NCI-H2171 (cell line): ENCODE measurements at places on chromosomes 4 and X.

- no peak for DNase-seq
These were observed 134.0 kb downstream of the MID1 start for GRCh38 chrX:10486373-10486772.

GRCh38 chr4:100421361-100421978, 96.4 kb downstream of the EMCN start:
- peak; percentile 2 for DNase-seq

- DNase-seq = no peak
These were observed 104.1 kb upstream of the DDIT4L start for GRCh38 chr4:100294356-100294755.

- DNase-seq = no peak
These were observed 33.7 kb downstream of the STK32B start for GRCh38 chr4:5084911-5085475.

DNA sequence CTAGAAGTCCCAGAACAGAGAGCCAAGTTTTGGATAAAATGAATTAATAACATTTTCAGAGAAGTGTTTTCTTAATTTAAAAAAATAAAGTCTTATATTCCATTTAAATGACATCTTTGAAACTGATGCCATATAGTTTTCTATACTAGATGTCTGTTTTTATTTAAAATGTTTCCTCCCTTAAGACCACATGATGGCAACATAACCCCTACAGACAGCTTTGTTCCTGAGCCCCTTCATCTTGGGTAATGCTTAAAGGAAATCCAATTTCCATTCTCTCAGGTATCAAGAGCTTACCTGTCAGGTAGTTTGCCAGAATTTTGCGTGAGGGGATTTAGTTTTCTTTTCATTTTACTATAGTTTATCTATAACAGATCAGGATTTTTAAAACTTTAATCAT, 181.4 kb upstream of the UGT8 start:
- peak; percentile 22 for DNase-seq

- DNase-seq = no peak
These were observed 114.0 kb upstream of the LNX1 start for GRCh38 chr4:53705151-53705764.

- no peak for DNase-seq
These were observed 89.8 kb downstream of the EMCN start for GRCh38 chr4:100428051-100428450.

DNA sequence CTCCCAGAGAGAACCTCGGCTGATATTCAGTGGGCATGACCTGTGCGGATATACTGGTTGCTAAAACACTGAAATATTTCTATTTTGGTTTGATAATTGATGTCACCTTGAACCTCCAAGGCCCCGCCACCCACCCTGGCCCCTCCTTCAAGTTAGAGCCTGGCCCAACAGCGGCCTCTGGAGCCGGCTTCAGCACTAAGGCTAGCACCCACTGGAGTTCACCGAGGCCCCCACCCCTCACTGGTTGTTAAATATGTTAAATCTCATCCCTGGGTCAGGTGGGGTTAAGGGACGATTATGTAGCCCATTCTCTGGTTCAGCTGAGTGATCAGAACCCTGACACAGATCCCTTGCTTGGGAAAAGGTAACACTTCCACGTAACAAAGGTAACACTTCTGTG, 24.3 kb downstream of the SEL1L3 start:
- no peak for DNase-seq

- DNase-seq = no peak
These were observed 63.1 kb downstream of the SLC10A7 start for GRCh38 chr4:146458594-146458993.

DNA sequence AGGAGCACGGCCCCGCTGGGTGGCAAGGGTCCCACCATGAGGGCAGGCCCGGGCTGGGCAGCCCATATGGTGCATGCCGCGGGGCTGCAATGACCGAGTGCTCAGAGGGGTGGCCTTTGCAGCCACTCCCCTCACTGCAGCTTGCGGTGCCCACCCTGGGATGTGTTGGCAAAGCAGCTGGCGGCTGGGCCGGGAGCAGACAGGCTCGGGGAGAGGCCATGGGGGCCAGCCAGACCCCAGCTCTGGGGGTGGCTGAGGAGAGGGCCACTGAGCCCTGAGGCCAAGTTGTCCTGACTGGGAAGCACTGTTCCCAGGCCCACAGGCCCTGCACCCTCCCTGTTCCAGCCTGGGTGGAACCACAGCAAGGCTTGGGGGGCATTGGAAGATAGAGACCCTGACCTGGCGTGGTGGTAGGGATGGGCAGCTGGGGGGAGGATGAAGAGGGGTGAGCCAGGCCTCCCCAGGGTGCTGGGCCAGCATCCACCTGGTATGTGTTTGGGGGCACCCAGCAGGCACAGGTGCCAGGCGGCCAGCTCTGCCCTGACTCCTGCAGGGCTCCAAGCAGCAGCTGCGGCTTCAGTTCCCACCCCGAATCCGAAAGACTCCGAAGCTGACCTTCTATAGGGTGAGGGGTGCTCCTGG, 18.4 kb upstream of the RNF4 start:
- no peak for DNase-seq

DNA sequence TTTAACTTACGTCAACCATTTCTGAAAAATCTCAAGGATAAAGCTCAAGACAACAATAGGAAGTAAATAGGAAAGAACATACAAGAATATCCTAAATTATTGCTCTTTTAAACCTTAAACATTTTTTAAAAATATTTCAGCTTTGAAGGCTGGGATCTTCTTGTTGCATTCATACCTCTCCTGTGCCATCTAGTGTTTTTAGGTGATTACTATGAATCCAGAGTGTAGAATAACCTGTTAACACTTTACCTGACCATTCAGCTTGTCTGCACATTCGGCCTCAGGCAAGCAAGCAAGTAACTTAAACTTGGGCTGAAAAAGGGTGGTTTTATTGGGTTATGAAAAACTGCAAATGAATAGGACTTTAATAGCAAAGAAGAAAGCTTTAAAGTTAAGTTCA, 507.8 kb upstream of the INTU start:
- no peak for DNase-seq

DNA sequence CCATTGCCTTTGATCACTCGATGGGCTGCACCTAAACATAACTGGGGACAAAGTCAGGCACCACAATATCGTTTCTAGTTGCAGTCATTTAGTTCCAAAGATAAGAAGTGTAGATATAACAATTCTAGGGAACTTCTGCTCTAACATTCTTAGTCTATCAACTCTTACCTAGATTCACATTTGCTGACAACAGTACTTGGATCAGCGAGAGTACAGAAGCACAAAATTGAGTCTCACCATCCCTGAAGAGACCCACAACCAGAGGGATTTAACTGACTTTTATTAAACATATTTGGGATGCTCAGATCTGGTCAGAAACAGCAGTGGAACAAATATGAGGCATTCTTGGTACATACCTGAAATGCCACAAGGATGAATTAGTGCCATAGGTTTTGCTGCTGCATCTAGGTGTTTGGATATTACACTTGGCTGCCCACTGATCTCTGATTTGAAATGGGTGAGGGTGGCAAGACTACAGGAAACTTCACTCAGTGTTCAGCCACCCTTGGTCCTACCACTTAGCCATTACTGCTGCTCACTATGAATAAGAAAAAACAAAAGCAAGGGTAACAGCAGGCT, 28.9 kb upstream of the HUWE1 start:
- DNase-seq = no peak

GRCh38 chr4:3237712-3238560, 11.0 kb upstream of the MSANTD1 start:
- no peak for DNase-seq

DNA sequence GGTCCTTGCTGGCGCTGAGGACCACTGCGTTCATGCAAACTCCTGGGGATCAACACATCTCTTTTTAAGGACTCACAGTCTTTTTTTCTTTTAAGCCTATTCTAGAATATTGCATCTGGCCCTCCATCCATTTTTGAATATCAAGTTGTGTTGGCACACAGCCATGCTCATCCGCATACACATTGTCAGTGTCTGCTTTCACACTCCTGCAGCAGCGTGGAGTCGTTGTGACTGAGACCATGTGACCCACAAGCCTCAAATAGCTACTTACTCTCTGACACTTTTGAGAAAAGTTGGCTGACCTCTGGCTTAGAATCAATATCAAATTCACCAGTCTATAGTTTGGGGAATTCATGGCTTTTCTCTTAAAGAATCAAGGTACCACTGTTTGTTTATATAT, 191.8 kb upstream of the S100G start:
- DNase-seq = no peak

DNA sequence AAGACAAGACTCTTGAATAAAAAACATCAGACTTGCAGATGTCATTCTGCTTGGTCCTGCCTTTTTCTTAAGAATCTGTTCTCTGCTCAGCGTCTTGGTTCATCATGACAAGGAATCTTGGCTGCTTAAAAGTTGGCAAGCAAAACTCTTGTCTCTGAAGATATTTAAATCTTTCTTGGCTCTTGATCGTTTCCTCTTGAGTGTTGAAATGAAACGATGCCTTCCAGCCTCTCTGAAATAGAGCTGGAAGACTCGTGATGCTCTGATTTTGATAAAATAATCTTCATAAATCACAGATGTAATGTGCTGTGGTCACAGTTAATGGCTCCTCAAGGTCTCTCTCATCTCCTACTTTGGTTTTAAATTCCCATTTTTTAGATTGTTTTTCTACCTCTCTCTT, 39.9 kb upstream of the TMEM192 start:
- DNase-seq = no peak
